ENCODE measurements at places on chromosomes 1 and 21.

- DNase-seq = peak; percentile 20
Measured at GRCh38 chr21:39660191-39660980, 47.6 kb downstream of the B3GALT5 start.

DNA sequence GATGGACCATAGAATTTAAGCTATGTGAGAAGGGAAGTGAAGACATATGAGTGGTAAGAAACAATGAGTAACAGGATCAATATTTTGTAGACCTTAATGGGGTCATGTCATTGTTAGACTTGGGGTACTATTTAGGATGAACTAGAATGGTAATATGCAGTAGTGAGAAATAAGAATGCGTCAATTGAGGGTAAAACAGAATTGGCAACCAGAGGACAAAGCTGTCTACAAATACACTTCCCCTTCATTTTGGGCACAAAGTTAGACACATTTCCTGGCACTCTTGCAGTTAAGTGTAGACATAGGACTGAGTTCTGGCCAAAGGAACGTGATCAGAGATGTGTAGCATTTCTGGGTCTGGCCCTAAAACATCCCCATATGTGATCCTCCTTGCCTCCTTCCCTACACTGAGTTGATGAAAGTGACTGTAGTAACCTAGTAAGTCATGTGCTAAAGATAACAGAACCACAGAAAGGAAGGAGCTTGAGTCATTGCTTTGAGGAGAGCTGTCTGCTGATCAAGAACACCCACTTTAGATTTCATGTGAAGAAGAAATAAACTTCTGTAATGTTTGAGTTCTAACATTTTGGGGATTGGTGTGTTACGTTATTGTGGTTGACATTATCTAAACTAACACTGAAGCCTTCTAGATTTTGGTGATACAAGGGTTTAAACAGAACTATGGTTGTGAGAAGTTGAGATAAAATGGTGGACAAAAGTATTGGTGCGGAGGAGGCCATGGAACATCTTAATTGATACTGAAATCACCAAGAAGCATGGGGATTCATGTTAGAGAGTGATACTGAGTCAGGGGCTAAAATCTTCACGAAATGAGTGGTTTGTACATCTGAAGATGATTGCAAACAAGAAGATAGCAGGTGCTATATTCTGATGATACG lies 41.7 kb downstream of the CD55 start:
- DNase-seq = no peak

- DNase-seq = peak; percentile 73
Measured at GRCh38 chr1:172167796-172168596, 252.5 kb upstream of the C1orf105 start.

GRCh38 chr1:236727521-236727920 lies 41.2 kb downstream of the ACTN2 start:
- no peak for DNase-seq

DNA sequence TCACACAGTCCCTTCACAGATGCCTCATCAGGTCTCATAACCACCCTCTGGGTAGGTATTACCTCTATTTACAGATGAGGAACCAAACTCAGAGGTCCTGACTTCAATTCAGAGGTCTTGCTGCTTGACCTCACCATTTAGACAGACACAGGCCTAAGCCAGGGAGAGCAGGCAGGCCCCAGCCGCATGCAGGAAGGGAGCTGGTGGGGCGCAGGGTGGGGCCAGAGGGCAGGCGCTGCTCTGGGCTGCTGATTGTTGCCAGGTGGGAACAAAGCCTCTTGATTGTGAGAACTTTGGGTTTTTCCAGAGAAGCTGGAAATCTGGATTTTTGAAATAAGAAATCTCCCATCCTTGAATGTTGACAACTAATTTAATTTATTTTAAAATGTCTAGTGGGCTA lies 19.9 kb upstream of the PRELP start:
- DNase-seq = no peak

- no peak for DNase-seq
Measured at GRCh38 chr1:65625528-65625927, 167.2 kb upstream of the PDE4B start.

DNA sequence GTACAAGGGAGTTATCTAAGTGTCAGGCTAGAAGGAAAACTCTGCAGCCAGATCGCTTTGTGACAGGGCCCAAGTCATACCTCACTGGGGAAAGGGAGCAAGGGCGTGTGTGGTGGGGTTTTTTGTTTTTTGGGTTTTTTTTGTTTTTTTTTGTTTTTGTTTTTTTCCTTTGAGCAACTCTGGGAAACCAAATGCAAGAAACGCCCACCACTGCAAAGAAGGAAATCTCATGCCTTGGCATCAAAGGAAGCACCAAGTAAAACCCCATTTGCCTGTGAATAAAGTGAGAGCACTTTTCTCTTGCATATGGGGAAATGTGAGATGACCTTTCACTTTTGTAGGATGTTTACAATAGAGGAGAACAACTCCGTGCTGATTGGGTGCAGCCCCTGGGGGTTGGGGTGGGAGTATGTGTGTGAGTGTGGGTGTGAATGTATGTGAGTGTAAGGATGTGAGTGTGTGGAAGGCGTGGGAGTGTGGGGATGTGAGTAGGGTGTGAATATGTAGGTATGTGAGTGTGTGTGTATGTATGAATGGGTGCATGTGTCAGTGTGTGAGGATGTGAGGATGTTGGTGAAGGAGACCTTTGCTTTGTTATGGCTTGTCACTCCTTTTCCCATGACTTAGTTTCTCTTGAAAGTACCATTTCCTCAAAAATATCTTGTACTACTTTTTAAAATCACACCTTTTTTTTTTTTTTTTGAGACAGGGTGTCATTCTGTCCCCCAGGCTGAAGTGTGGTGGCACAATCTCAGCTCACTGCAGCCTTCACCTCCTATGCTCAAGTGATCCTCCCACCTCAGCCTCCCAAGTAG lies 34.6 kb downstream of the IL12RB2 start:
- DNase-seq = no peak

DNA sequence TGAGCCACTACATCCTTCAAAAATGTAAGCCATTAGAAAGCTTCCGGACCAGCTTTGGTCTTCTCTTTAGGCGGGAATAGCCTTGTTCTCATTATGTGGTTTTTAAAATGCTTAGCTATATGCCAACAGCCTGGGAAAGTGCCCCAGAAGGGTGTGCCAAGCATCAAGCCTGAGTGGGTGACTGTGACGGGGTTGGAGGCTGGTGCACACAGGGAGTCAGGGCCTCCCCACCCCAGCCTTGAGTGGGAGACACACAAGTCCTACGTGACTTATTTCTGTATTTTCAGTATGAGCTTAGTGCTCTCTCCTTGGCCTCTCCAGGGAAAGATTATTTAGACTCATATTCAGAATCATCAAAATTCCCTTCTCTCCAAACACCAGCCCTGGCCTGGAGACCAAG lies 9.8 kb downstream of the UBASH3A start:
- no peak for DNase-seq

DNA sequence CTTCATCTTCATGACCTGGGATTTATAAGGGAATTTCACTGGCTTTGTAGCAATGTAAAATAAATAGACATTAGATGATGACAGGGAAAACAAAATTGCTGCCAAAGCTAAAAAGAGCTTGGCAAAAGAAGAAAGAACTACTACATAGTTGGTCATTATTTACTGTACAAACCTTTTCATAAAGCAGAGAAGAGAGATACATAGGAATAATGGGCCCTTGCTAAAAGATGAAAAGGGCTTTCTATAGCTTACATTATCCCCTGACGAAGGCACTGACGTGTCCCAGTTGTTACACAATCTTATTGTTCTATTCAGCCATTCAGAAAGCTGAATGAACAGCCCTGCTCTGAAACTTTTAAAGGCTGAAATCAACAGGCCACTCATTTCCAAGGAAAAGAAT lies 57.1 kb downstream of the ZC3H11B start:
- peak; percentile 10 for DNase-seq

DNA sequence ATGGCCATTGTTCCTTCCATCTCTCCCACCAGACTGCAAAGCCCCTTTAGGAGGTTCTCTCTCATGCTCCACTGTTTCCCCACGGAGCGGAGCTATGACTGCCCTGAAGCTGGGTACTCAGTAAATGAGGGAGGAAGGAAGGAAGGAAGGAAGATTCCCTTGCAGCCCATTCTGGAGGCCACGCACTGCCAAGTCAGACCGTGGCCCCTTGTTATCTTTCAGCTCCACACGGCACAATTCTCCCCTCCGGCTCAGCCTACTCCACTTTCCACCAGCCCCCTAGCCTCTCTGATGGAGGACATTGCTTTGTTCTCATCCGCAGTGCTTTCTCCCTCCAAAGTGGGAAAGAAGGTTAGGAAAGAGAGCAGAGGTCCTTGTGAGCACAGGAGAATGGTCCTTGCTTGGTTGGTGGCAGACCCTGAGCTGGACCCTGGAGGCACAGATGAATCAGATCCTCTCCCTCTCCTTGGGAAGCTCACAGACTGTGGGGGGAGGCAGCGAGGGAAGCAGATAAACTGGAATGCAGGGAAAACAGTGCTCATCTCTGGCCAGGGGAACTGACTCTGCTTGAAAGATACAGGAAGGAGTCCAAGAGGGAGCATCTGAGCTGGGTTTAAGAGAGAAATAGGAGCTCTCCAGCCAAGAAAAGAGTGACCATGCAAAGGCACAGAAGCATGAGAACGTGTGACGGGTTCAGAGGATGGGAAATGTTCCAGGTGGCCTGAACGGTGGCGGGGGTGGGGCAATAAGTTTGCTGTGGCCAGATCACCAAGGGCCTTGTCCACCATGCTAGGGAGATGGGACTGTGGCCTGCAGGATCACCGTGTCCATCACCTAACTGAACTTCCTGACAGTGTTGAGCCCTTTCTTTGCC lies 52.6 kb downstream of the GLIS1 start:
- no peak for DNase-seq

DNA sequence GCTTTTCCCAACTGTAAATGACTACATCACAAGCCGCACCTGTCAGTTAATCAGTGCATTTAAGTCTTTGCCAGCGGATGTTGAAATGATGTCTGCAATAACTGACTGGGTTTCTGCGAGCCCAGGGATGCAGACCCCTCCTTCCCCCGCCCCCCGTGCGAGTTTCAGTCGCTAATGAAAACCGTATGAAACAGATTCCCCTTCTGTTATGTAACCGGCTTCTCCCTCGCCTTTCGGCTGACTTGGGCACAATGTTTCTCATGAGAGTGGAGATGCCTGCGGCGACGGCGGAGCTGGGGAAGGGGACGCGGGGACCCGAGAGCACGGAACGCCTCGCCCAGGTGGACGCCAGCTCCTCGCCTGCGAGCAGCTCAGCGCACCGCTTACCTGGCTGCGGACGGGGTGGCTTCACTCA lies 753 bp downstream of the KCNJ6 start:
- DNase-seq = no peak

- no peak for DNase-seq
Measured at GRCh38 chr1:25609921-25610320, 6.7 kb upstream of the MAN1C1 start.

GRCh38 chr1:24151175-24151533 lies 8.2 kb upstream of the IL22RA1 start:
- peak; percentile 97 for DNase-seq

- DNase-seq = no peak
Measured at GRCh38 chr1:73556270-73556669, 641.7 kb downstream of the LRRIQ3 start.

Data from NCI-H146 (cell line).